Fibroblast of mammary gland (primary cell): ENCODE measurements at places on chromosomes 1 and 21.

- DNase-seq, result no peak
These were observed 23.2 kb downstream of the RPE65 start for GRCh38 chr1:68426594-68426993.

DNA sequence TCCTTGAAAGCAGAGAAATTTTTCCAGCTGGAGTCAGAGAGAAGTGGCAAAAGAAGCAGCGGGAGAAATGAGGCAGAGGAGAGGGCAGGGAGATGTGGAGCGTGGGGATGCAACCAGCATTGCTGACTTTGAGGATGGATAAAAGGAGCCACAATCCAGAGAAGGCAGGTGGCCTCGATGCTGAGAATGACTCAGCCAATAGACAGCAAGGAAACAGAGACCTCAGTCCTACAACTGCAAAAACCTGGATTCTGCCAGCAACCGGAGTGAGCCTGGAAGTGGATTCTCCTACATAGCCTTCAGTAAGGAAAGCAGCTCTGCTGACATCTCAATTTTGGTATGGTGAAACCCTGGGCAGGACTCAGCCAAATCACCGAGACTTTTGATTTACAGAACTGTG, 128.9 kb upstream of the ATP1B1 start:
- DNase-seq, result no peak

GRCh38 chr1:211723273-211723672, 47.9 kb upstream of the NEK2 start:
- DNase-seq, result no peak

DNA sequence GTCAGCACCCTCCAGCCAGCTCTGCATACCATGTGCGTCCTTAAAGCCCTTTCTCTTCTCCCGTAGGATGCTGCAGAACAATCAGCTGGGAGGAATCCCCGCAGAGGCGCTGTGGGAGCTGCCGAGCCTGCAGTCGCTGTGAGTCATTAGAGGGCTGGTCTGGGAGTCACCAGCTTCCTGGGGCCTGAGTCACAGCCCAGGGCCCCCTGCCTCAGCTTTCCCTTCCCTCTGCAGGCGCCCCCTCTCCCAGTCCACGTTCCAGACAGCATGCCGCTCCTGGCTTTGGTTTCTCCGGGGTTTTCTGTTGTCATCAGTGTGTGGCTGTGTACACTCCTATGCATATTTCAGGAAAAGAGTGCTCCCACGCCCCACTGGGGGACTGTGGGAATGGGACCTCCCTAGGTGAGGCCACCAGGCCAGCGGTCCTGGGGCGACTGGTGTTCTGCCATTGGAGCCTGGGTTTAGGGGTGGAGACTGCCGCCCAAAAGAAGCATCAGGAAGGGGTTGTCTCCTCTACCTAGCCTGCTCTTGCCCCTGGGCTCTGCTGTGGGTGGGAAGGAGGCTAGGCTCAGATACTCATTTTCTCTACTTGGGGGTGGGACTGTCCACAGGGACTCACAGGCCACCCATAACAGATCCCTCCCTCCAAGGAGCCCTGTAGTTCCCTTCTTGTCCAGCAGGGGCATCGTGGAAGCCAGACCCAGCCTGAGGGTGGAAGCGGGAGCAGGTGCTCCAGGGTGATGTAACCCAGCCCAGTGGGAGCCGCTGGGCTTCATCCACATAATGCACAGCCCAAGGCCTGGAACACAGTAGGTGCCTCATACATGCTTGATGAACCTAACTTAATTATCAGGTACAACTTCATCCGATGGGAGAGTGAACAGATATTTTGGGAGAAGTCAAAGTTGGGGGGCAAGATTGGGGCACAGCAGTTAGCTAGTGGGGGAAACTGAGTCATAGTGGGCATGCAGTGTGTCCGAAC, 42.5 kb downstream of the LGR6 start:
- DNase-seq, result peak; percentile 91

DNA sequence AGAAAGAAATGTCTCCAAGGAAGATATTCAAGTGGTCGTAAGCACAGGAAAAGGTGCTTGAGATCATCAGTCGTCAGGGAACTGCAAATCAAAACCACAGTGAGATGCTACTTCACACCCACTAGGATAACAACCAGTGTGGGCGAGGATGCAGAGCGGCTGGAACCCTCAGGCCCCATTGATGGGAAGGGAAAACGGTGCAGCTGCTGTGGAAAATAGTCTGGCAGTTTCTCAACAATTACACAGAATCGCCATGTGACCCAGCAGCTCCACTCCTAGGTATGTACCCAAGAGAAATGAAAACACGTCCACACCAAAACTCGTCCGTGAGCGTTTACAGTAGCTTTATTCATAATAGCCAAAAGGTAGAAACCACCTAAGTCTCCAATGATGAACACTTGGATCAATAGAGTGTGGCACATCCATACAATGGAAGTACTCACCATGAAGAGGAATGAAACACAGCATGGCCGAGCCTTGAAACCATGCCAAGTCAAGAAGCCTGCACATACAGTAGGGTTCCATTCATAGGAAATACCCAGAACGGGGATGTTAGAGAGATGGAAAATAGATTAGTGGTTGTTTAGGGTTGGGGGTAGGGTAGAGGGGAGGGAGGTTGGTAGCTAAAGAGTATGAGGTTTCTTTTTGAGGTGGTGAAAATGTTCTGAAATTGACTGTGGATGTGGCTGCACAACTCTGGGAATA, 6.1 kb downstream of the DFFB start:
- no peak for DNase-seq

DNA sequence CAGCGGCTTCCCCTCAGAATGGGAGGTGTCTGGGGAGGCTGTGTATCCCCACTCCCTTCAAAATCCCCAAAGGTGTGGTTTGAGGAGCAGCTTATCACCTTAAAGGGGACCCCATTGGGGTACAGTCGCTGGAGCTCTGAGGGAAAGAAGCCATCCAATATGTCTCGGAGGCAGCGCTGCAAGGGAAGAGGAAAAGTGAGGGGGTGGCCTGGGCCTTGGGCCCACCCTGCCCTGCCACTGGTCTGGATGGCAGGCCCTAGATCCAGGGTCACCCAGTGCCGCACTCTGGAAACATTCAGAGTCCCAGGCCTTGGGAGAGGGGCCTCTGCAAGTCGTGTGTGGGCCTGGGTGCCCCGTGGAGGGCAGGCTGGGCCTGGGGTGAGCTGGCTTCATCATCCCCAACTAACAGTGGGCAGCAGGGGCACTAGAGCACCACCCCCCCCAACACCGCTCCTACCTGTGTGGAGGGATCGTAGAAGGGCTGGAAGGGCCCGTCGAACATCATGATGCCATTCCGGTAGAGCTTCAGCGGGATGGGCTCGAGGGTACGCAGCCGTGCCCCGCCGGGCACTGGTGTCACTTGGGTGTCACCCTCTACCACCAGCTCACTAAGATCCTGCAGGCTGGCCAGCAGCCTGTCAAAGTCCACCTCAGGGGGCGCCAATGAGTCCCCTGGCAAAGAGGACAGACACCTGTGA, 5.6 kb downstream of the SH3BGRL3 start:
- DNase-seq, result no peak
